ENCODE measurements at places on chromosomes 6 and 20.
A peak's percentile ranks its signal among the peaks of the same experiment; 100 is the strongest.

GRCh38 chr20:37564388-37565133 is 36.9 kb upstream of the BLCAP start:
- peak; percentile 52 for DNase-seq

DNA sequence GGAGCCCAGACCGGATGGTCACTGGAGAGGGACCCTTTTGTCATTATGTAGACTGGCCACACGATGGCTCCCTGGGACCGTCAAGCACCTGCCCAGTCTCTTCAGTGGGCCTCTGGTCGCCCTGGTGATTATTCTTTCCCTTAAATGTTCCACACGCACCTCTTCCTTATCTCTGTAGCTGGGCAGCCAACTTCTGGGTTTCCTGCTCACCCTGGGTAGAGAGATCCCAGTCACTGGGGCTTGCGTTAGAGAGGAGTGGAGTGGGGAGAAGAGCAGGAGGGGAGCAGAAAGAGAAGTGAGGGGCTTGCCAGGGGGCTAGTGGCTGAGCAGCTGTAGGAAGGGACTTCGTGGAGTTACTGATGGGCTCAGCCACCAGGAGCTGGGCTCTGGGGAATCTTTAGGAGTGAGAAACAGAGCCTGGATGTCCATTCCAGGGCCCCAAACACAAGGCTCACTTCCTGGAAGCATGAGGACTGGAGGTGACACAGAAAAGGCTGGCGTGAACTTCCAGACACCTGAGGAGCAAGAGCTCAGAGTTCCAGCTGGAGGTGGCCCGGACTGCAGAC is 150.1 kb downstream of the DHX35 start:
- peak; percentile 24 for DNase-seq

- no peak for DNase-seq
Observed at GRCh38 chr20:20206788-20207187, 154.5 kb downstream of the CFAP61 start.

DNA sequence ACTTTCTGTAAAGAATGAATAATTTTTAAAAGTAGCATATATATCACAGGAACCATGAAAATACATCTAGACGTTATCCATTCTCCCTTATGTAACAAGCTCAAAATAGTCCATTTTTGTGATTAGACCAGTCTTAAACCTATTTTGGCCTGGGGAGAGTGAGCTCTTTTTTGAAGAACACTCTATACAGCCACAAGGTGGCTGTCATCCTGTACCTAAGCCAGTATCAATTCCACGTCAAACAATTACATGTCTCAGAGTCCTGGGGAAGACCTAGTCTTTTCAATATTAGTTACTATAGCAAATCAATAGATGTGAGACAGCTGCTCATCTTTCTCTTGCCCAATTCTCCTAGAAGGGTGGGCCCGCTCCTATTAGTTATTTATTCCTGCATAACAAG is 28.4 kb downstream of the FBXO5 start:
- no peak for DNase-seq

- no peak for DNase-seq
Observed at GRCh38 chr6:45984347-45984746, 31.3 kb downstream of the CLIC5 start.

- DNase-seq = no peak
Observed at GRCh38 chr6:54998576-54998975, 152.0 kb downstream of the FAM83B start.

GRCh38 chr6:168332020-168332419 is 12.4 kb upstream of the DACT2 start:
- no peak for DNase-seq

DNA sequence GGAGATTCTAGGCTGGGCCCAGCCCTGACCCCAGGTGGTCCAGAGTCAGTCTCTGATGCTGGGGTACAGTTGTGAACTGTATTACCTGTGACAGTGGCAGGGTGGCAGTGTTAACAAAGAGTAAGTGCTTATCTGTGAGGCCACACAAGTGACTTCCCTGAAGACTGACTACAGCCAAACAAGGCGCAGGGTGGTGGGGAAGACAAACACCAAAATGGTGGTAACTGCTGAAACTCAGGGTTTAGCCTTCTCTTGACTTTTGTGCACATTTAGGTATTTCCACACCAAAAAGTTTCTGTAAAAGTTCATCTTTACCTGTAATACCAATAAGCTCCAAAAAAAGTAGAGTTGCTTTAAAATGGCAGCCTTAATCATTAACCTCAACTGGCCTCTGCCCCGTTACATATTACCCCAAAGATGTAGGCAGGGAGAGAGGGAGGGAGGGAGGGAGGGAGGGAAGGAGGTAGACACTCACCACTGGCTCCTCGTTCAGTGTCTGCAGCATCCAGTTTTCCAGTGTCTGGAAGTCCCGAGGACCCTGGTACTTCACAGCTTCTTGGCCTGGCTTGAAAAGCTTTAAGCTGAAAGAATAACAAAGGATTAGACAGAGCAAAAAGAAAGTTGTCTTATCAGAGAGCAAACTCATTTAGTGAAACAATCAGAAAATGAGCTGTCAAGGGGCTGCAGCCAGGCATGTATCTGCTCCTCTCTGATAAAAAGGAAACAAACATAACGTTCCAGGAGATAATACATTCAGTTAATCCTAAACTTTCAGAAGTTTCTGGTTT is 11.3 kb downstream of the TXNDC5 start:
- DNase-seq = no peak

- no peak for DNase-seq
Observed at GRCh38 chr20:38066969-38067716, 33.6 kb downstream of the RPRD1B start.

- peak; percentile 20 for DNase-seq
Observed at GRCh38 chr6:98971303-98971702, 23.6 kb upstream of the FBXL4 start.

GRCh38 chr6:4496284-4496683 is 279.9 kb upstream of the CDYL start:
- DNase-seq = no peak

- DNase-seq = no peak
Observed at GRCh38 chr6:41040101-41040939, 1.3 kb upstream of the UNC5CL start.

DNA sequence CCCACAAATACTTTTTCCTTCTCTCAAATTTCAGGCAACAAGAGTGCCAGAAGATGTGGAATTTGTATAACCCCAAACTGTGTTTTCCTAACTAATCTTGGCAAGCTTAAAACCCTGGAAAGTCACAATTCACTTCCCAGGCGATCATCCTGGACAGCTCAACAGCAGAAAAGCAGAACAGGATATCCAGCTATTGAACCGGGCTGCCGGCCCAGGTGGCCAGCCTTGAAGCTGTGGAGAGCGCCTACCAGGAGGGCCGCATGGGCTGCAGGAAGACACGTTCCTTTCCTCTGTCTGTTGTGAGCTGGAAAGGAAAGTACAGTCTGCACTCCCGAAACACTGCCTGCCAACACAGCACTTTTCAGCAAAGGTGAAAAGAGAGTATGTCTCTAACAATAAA is 719.7 kb upstream of the MARCKS start:
- no peak for DNase-seq

DNA sequence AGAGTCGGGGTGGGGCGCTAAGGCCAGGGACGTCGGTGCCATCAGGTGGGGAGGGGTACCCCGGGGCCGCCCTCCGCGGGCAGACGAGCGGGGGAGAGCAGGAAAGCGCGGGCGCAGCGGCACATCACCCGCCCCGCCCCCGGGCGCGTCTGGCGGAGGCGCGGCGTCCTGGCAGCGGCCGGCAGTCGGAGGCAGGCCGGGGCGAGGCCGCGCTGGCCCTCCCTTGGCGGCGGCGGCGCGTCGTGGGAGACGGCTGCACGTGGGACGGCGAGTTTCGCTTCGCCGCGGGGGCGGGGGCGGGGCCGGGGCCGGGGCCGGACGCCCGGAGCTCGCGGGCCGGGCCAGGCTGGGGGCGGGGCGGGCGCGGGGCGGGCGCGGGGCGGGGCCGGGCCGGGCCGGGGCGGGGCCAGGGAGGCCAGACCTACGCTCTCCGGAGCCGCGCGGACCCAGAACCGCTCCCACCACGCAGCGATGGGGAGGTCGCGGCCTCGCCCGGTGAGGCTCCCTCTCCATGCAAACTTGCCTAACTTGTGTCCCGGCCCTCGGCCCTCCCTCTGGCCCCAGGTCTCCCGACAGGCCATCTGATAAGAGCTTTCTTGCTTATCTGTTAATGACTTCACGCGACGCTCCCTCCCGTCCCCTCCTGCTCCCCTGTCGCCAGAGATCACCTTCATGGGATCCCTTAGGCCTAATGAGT is 12.5 kb downstream of the ITPR3 start:
- DNase-seq = peak; percentile 8

DNA sequence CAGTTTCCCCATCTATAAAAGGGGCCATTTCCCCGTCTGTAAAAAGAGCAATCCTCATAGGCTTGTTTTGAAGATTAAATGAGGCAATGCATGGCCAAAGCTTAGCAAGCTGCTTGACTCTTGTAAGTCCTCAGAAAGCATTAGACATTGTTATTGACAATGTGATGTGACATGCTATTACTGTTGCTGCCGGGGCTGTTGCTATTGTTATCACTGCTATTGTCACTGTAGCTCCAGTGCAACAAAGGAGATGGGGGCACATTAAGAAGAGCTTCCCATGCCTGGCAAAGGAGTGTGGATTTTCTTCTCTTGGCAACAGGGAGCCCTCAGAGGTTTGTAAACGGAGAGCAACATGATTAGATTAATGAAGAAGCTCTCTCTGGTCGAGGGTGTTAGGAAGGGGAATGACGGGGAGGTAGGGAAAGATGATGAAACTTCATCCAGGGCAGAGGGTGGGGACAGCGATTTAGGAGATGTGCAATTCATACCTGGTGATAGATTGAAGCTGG is 33.1 kb upstream of the FAM83D start:
- no peak for DNase-seq

- DNase-seq = no peak
Observed at GRCh38 chr6:5191222-5191621, 69.5 kb downstream of the LYRM4 start.

- no peak for DNase-seq
Observed at GRCh38 chr6:39224011-39224410, 5.3 kb downstream of the KCNK5 start.

DNA sequence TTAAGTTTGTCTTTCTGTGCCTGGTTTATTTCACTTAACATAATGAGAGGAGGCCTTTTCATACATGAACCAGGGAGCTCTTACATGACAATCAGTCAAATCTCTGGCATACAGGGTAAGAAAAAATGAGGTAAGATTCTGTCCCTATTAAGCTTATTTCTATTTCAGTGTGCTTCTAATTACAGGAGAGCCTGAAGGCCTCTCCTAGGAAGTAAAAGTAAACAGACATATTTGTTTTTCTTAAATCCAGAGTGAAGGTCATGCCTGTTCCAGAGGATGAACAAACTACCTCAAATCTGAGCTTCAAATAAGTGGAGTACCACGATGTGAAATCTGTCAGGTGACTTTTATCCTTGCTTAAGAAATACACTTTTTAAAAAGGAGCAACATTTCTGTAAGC is 72.6 kb downstream of the POPDC3 start:
- DNase-seq = no peak

DNA sequence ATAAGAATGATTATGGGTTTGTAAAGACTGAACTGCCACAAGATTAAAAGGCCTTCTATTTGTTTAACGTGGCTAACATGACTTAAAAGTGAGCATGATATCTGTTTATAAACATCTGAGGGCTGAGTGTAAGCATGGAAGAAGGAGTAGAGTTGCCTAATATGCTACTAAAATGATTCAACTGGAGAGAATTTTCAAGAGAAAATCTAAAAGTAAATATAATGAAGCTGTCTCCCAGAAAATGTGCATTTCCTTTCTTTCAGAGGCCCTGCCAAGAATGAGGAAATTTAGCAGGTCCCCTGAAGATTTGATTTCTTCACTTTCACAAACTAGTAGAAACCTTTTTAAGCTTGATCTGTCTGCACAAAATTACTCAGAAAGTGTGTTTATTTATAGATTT is 4.2 kb upstream of the EYA4 start:
- no peak for DNase-seq

- DNase-seq = no peak
Observed at GRCh38 chr6:150413781-150414281, 45.0 kb downstream of the IYD start.

Data from NCI-H1436 (cell line).